ENCODE measurements at places on chromosomes 6 and 20. TPM values are rescaled to one million over a fixed set of nuclear protein-coding genes. Genes with fewer than 3 reads are reported as not detected.

DNA sequence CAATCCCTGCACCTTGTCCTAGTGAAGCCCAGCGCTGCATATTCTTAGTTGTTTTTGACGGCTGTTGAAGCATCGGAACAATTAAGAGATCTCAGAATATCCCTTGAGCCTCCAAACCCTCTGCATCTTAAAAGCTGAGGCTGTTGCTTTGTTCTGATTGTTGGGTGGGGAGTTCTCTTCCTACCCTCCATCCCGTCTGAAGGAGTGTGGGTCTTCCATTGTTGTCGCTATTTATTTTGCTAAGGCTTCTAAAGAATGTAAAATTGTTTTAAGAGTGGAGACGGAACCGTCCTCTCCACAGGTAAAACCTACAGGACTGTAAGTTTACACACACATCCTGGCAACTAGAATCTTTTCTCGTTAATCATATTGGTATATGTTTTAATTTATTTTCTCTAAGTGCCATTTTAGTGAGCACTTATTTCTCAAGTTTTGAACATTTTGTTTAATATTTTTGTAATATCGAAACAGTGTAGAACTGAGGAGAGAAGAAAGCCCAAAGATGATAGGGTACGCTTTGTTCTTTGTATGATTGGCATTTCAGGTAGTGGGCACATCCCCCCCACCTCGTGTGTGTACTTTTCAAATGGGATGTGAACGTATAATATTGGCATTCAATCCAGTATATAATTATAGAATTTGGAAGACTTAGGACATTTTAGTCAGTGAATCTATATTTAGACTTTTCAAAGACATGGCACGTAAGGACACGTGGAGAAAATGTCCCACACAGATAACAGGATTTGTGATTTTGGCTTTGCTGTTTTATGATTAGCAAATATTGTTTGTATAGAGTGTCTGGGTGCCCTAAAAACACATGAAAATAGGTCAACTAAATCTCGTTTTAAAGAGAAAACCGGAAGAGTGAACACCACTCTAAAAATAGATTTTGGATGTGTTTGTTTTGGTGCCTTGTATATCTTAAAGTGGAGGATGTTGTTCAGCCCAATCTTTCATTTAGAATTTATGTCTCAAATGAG lies 1.3 kb downstream of the RNF146 start:
- H3K27me3 ChIP-seq: no peaks in the 10 kb centered on the region
- H3K4me1 ChIP-seq: no peaks in the 10 kb centered on the region
- H3K27ac ChIP-seq: peak overlapping the region; percentile 94
- no peaks in the 10 kb centered on the region for H3K36me3 ChIP-seq
- peak overlapping the region; percentile 83 for H3K4me3 ChIP-seq
- no peak for DNase-seq

- no peak for DNase-seq
- H3K4me3 ChIP-seq: no peak overlapping the region
- H3K27ac ChIP-seq: no peak overlapping the region
- no peaks in the 10 kb centered on the region for H3K36me3 ChIP-seq
These were observed 56.1 kb upstream of the SGK1 start for GRCh38 chr6:134373993-134374392.

Gene MGME1
- total RNA-seq: 10.8 TPM

DNA sequence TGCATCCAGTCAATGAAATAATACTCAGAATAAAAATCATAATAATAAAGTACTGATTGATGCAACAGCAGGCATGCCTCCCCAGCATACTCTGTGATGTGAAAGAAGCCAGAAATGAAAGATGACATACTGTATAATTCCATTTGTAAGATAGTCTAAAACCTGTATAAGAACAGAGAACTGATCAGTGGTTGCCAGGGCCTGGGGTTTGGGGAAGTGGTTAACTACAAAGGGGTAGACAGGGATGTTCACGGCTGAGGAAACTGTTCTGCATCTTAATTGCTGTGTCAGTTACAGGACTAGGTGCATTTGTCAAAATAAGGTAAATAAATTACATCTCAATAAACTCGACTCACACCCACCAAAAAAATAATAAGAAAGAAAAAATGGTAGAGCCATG lies 81.3 kb upstream of the BMP2 start:
- H3K4me3 ChIP-seq: no peak overlapping the region
- H3K27ac ChIP-seq: no peak overlapping the region
- no peaks in the 10 kb centered on the region for H3K27me3 ChIP-seq

GRCh38 chr20:20710443-20711315 lies 1.8 kb downstream of the RALGAPA2 start:
- peaks cover 5% of the 10 kb centered on the region for H3K4me1 ChIP-seq
- no peak overlapping the region for H3K27ac ChIP-seq
- H3K36me3 ChIP-seq: no peaks in the 10 kb centered on the region

DNA sequence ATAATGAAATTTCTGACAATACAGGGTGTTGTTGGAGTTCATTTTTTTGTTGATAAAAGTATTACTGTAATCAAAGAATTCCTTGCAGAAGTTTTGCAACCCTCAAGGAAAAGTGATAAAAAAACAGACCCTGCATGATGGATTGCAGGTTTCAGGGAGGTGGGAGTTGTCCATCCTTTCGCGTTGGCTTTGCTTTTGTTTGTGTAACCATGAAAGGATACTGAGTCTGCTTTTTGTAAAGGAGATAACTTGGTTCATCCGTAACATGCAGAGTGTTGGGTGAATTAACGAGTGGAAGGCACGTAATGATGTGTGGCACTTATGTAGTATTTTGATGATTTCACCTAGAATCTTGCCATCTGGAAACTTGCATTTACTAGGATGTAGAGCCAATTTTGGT lies 23.6 kb downstream of the FOXO3 start:
- H3K27ac ChIP-seq: no peak overlapping the region
- H3K36me3 ChIP-seq: no peaks in the 10 kb centered on the region
- H3K4me3 ChIP-seq: no peak overlapping the region
- H3K27me3 ChIP-seq: no peaks in the 10 kb centered on the region
- no peak for DNase-seq
